ENCODE measurements at places on chromosomes 1 and 21.

DNA sequence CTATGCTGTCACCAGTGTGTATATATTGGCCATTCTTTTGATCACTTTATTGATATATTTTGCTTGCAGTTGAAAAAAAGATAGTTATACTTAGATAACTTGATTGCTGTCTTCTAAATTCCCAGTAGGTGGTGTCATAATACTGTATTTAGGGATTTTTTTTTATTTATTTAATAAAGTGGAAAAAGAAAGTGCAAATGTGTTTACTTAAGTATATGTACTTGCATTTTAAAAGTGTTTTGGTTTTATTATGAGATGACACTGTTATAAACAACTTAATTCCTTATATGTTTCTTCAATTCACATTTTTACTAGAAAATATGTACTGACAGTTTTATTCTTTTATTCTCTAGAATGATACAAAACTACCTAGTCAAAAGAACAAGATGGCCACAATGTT is 164.8 kb downstream of the USP25 start:
- DNase-seq = no peak

DNA sequence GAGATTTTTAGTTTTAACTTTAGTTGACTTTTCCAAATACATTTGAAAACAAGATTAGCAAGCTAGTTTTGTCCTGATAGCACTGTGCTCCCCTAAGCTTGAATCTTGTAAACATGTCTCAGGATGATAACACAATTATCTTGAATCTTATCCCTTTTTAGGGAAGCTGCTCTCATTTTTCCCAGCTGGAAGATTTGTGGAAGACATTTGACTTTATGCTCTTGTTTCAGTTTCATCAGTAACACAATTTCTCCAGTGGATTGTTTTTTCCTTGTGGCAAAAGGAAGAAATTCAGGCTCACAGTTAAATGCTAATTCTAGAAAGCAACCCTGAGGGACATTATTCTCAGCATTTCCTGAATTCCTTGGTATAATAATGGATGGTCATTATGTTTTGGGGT is 88.8 kb downstream of the CDC7 start:
- DNase-seq = no peak

DNA sequence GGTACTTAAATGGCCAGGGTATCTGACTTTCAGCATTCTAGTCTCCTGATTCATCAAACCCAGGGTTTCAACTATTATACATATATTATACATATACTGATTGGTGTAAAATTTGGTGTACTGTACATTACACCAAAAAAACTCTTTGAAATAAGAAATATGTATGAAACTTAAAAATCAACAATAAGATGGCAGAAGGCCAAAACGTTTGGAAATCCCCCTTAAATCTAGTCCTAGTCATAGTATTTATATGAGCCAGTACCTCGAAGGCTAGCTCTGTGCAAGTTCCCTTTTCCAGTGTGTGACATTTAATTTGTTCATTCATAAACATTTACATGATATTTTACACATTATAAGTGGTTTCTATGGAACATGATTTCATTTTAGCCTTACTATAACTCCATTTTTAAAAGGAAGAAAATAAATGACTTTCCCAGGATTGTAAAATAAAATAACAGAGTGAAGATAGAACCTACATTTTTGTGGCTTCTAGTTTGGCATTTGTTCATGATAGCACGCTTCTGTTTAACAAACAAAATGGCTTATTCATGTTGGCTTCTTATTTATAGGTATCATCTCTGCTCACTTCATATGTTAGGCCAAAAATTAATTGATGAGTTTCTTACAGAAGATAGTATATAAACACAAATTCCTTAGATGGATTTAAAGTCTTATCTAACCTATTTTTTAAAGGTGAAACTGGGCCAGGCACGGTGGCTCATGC is 18.8 kb upstream of the ZNF281 start:
- DNase-seq = no peak

DNA sequence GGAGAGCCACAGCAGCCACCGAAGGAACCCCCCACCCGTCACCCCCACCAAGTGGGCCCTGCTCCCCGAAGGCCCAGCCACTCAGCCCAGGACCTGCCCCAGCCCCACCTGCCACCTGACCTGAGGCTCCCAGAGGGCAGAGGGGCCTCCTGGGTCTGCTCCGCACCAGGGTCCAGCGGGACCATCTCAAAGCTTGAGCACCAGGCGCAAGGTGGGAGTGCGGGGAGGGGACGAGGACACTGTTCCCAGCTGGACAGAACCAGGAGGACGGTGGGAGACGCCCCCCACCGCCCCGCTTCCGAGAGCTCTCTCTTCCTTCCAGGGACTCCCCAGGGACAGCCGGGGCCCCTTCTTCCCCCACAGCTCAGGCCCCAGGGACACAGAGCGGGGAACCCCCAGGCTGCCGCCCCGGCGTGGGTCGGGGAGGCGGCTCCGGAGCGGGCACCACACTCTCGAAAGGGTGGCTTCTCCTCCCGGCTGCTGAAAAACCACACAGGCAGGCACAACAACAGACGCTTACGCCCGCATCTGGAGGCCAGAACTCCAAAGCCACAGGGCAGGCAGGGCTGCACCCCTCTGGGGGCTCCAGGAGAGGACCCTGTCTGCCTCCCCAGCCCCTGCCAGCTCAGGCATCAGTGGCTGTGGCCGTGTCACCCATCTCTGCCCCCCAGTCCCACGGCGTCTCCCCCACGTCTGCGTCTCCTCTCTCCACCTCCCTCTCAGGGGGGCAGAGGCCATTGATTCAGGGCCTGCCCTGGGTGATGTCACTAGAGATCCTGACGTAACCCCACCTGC is 1.9 kb upstream of the TTLL10 start:
- DNase-seq = no peak

- no peak for DNase-seq
Observed at GRCh38 chr1:224504297-224505041, 69.9 kb upstream of the WDR26 start.

DNA sequence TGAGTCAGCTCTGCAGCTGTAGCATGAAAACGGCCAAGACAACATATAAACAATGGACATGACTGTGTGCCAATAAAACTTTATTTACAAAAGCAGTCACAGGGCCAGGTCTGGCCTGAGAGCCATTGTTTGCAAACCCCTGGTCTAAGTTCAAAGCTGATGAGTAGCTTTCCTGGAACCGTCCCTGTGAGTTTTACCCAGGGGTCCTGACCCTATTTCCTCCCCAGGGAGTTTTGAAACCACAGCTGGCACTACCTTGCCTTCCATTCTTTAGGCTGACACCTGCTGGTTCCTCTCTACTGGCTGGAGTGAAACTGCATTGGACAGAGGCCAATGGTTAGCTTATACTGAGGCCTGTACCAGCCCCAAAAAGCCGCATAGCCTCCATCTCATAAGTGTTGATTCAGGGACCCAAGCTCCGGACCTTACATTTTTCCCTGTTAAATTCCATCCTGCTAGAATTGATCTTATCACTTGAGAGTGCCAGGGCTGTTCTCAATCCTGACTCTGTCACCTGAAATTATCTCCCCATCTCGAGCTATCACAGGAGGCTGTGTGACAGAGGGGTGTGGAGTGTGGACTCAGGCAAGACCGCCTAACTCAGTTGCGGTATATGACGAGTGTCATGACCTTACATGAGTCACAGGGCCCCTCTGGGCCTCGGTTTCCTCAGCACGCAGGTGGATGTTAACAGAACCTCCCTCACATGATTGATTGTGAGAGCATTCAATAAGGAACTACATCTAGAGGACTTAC is 343.6 kb downstream of the NPHP4 start:
- DNase-seq = no peak

DNA sequence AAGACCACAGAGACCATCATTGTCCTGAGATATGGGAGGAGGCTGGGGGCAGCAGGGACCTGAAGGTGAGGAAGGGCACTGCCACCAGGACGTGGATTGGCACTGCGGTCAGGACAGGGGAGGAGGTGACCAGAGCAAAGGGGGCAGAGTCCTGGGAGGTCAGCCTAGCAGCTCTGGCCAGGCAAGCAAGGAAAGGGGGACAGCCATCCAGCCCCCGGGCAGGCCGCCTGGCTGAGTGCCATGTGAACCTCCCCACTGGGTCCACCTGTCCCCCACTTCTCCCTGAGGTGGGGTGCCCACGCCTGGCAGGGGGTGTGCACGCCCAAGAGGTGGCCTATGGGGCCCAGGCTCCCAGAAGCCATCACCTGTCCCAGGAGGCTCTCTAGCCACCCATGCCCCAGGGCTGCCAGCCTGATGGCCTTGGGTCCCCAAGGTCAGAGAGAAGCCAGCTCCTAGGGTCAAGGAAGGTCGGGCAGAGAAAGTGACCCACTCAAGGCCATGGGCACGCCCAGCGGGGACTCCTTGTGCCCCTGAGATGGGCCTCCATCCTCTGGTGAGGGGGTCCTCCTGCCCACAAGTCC is 17.6 kb upstream of the PTTG1IP start:
- no peak for DNase-seq

DNA sequence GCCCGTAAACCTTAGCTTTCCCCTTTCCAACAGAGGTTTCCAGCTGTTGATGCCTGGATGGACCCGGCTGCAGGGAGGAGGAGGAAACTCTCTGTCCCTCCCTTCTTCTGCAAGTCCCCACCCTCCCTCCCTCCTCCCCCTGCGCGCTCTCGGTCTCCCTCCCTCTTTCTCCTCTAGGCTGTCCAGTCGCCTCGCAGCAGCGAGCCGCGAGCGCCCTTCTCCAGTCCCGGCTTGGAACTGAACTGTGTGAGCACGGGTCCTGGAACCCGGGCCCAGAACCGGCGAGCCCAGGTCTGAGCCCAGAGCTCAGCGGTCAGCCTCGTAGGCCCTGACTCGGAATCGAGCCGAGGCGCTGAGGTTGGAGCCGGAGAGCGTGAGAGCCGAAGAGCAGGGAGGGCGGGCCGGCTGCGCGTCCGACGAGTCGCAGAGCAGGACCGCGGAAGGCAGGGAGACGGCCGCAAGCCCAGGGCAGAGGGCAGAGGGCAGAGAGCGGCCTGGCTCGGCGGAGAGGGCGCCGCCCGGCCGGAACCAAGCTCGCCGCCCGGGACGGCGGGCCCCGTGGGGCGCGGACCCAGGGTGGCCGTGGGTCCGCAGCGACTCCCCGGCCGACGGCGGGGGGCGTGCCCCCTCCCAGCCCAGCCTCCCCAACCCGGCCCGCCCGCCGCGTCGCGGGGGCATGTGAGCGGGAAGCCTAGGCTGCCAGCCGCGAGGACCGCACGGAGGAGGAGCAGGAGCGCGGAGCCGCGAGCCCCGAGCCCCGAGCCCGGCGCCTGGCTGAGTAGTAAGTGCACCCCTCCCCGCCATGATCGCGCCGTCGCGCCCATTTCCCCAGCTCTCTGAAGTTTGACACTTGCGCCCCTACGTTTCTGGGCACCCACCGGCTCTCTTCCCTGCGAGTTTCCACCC is at the start of gene SOX13:
Gene SOX13 (plus strand): TSS at position 185 of the 906 bp plus-strand sequence. CDS start 39,801 bp downstream, outside the sequence.
- DNase-seq = no peak

DNA sequence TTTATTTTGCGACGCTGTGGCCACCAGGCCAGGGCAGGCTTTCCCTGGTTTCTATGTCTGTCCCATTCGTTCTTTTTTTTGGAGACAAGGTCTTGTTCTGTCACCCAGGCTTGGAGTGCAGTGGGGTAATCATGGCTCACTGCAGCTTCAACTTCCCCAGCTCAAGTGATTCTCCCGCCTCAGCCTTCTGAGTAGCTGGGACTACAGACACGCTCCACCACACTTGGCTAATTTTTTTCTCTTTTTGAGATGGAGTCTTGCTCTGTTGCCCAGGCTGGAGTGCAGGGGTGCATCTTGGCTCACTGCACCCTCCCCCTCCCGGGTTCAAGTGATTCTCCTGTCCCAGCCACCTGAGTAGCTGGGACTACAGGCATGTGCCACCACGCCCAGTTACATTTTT is 43.4 kb upstream of the WNT4 start:
- no peak for DNase-seq

DNA sequence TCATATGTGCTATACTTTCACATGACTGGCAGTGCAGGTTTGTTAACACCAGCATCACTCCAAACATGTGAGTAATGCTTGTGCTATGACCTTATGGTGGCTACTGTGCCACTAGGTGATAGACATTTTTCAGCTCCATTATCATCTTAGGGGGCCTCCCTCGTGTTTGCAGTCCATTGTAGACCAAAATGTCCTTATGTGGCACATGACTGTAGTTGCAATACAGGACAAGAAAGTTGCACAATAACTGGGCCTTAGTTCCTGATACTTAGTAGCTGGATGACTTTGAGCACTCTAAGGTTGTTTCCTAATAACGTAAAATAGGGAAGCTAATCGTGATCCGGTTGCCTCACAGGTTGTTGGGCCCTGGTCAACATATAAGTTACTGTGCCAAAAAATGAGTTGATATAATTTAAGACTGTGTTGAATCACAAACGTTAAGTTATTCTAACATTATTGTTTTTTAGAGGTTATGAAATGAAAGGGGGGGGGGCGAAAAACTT is 511 bp upstream of the SNX27 start:
- peak; percentile 50 for DNase-seq

- DNase-seq = peak; percentile 85
Observed at GRCh38 chr1:110053552-110054428, 16.7 kb downstream of the ALX3 start.

DNA sequence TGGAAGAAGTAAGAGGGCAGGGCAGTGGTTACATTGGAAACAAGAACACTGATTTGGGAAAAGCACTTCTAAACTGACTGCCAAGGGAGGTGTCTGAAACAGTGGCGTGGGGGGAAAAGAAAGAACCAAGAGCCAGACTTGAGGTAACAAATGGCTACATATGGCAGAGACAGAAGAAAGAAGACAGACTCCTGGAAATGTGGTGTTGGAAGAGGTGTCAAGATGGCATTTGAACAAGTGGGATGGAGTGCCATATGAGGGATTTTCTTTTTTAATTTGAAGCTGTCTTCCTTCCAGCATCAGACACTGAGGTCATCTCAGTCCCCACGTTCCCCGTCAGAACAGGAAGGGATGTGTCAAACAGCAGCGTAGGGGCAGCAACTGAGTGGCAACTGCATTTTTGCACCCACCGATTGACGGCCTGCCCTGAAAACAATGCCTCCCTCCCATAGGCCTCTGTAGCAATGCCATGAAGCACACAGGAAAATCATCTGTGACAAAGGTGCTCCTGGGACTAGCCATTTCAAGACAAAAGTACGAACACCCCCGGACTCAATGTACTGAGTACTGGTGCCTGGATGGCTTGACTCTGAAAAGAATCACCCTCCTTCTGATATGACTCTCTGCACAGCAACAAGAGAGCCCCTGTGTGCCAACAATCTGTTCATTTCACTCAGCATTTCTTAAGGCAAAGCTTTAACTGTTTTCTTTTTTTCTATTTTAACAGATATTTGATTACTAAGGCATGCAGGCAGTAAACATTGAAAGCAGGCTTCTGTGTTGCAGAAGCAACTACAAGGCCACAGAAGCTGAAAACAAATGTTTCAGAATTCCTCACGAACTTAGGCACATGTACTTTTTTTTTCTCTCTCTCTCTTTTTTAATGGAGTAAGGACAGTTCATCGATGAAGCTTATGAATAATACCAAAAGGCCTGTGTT is 37.0 kb downstream of the LPAR3 start:
- no peak for DNase-seq
